ENCODE measurements at places on chromosomes 11 and 22. TPM values are rescaled to one million over a fixed set of nuclear protein-coding genes. Genes with fewer than 3 reads are reported as not detected.

DNA sequence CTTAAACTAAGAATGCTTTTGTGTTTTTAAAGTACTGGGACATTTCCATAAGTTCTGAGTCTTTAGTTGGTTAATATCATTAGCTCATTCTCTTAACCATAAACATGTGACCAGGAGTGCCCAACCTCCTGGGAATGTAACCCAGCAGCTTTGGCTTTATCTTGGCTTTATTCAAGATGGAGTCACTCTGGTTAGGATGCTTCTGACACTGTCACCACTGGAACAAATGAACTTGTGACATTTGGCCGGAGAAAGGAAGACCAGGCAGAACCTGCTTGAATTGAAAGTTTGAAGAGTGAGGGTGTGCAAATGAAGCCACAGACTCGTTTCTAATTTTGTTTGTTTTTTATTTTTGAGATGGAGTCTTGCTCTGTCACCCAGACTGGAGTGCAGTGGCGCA, 54.6 kb downstream of the OSBP2 start:
- no peak overlapping the region for H3K27ac ChIP-seq
- H3K27me3 ChIP-seq, result no peaks in the 10 kb centered on the region
- no peak overlapping the region for H3K4me3 ChIP-seq
- no peaks in the 10 kb centered on the region for H3K36me3 ChIP-seq
- no peak for DNase-seq

DNA sequence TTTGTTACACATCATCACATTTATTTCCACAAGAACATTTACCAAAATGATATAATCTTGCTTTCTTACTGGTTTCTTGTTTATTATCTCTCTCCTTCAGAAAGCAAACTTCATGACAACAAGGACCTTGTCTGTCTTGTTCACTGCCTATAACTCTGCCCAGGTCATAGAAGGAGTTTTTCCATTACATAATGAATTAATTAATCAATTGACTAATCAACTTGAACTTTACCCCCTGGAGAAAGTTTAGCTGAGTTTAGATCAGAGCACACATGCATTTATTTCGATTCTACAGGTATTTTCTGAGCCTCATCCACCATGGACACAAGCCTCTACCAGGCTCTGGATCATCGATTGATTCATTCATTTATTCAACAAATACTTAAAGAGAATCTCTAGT, 6.3 kb upstream of the PRG2 start:
- H3K4me3 ChIP-seq, result no peak overlapping the region
- H3K4me1 ChIP-seq, result no peaks in the 10 kb centered on the region
- DNase-seq, result no peak
- H3K27ac ChIP-seq, result no peak overlapping the region
- no peaks in the 10 kb centered on the region for H3K27me3 ChIP-seq

- H3K27ac ChIP-seq, result no peak overlapping the region
- H3K4me3 ChIP-seq, result no peak overlapping the region
- H3K36me3 ChIP-seq, result peaks cover 26% of the 10 kb centered on the region
- no peaks in the 10 kb centered on the region for H3K27me3 ChIP-seq
- peaks cover 4% of the 10 kb centered on the region for H3K4me1 ChIP-seq
These were observed 8.6 kb downstream of the TMEM121B start for GRCh38 chr22:17112491-17113042.

The PGGHG gene
- 284 TPM for total RNA-seq

The CBLIF gene
- not detected for total RNA-seq

The LUZP2 gene
- not detected for total RNA-seq

The RAB39A gene
- total RNA-seq, result 0.67 TPM

The MS4A6E gene
- total RNA-seq, result not detected

The ASCL2 gene
- 8.3 TPM for total RNA-seq

All from Peyer's patch (tissue), 4 donors.